Stimulated activated CD8-positive, alpha-beta memory T cell treated with anti-CD3 and anti-CD28 coated beads, Interleukin-7, amount 100 ng/mL, for 24 hours (primary cell): ENCODE measurements at places on chromosomes 7 and 10.

- no peak for DNase-seq
Measured at GRCh38 chr7:148783801-148784527, 85.3 kb downstream of the CUL1 start.

DNA sequence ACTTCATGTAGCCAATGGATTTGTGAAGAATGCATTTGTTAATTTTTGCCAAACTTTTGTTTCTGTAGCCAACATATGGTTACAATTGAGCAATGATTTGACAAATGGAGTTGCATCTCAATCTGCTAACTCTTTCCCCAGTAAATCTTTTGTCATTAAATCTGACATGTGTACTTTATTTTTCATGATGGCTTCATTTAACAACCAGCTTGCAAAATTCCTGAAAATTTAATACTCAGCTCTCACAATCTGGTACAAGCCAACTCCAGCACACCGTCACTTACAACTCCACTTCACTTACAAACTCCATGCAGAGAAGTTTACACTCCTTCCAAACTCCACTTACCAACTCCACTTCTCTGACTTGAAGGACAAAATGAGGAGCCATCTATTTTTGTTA is 26.5 kb upstream of the HIBADH start:
- no peak for DNase-seq

- DNase-seq, result no peak
Measured at GRCh38 chr7:26617066-26617465, 247.3 kb downstream of the SKAP2 start.

DNA sequence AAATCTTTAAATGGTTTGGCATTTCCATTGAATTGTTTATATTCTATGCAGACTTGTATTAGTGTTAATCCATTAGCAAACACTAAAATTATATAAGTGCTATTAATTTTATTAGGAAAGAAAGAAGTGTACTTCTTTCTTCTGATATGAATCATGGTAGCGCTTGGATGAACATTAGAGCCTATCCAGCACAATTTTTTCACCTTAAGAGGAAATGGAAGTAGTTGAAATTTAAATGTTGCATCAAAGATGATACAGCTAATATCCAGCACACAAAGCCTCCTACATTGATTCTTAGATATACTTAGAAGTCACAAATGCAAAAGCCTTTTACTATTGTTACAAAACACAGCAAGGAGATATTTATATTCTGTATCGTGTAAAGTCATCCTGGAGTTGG is 174.5 kb downstream of the AHR start:
- no peak for DNase-seq

DNA sequence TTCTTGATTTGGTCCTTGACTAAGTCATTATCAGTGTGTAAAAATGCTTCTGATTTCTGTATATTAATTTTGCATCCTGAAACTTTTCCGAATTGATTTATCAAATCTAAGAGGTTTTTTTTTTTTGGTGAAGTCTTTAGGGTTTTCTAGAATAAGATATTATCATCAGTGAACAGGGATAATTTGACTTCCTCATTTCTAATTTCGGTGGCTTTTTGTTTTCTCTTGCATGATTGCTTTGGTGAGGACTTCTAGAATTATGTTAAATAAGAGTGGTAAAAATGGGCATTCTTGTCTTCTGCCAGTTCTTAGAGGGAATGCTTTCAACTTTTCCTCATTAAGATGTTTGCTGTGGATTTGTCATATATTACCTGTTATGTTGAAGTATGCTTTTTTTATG is 170.5 kb downstream of the CCDC7 start:
- DNase-seq, result no peak

GRCh38 chr10:91347529-91347928 is 62.6 kb upstream of the HECTD2 start:
- no peak for DNase-seq
